Activated gamma-delta T cell (primary cell): ENCODE measurements at places on chromosomes 11 and 22.

DNA sequence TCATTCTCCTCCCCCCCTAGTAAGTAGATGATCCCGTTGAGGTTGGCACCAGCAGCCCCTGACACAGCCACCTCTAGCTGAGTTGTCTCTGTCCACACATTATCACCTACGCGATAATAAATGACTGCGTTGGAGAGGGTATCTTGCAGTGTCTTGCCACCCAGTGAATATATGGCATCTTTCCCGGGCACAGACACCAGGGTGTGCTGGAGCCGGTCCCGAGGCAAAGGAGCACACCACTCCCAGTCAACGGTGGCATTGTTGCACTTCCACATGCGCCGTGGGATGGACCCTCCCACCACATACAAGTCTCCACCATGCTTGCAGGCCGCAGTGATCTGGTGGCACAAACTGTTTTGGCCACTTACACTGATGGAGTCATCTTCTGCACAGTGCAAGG is 5.4 kb downstream of the KBTBD4 start:
- DNase-seq: no peak

DNA sequence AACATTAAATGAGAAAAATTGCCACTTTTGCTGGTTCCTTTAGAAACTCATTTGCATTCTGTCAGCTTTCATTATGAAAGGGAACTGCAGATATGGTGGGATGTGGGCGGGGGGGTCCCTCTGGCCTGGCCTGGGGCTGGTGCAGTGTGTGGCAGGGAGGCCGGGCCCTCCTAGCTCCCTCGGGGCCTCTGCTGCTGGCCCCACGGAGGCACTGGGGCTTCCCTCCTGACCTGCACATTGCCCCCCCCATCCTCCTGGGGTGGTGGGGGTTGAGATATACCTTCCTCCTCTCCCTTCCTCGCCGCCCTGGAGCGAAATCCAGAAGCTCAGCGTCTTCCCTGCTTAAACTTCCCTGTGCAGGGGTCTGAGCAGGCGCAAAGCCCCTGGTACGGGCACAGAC is 1005.9 kb downstream of the BRD1 start:
- no peak for DNase-seq

DNA sequence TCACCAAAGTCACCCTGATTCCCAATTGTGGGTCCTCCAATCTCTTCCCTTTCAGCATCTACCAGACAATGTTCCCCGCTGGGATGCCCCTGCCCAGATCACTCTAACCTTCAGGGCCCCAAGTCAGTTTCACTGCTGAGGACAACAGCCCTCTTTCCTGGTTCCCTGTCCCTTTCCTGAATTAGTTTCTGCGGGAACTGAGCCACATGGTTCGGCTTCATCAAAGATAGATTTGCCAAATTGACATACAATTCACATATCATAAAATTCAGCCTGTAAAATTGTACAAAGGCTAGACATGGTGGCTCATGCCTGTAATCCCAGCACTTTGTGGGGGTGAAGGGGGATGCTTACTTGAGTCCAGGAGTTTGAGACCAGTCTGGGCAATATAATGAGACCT is 10.1 kb downstream of the PRDX5 start:
- DNase-seq: no peak

- no peak for DNase-seq
These were observed 10.2 kb upstream of the MS4A12 start for GRCh38 chr11:60482361-60482760.

DNA sequence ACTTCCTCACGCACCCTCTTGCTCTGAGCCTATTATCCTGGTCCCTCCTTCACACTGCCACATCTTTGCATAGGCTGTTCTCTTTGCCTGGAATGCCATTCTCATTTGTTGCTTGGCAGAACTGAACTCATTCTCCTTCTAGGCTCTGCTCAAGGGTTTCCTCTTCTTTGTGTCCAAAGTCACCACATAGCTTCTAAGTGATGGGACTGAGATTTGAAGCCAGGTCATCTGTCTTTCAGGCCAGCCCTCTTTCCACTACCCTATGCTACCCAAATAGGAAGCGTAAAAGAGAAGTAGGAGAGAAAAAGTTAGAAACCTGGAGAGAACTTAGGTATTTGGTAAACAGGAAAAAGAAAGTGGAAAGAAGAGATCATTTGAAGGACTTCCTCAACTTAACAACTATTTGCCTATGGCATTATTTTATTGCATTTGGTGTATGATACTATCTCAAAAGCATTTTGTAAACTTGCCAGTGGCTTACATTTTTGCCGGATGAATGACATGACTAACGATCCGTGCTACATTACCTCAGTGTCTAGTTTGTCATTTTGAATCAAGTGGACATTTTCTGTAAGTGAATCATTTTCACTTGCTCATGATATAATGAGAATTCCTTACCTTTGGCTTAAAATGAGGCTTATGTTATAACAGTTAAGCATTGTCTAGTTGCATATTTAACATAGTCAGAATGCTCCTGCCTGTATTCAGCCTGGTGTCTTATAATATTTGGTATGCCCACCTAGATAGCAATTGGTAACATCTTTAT is 18.5 kb downstream of the NF2 start:
- no peak for DNase-seq

DNA sequence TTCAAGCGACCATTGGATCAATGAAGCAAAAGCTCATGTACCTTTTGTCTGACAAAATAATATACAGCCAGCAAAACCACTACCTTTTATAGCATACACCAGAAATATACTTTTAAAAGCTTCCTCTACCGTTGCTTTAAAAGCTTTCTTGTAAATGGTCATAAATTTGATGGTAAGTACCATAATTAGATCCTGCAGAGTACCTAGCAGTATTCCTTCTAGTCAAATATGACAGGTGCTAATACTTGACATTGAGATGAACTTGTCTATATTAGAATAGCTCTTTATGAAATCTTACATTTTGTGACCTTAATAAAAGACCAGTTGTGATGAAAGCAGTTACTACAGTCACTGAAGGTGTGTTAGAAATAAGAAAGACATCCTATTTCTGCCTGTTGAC is 340.5 kb upstream of the ANO3 start:
- DNase-seq: no peak

DNA sequence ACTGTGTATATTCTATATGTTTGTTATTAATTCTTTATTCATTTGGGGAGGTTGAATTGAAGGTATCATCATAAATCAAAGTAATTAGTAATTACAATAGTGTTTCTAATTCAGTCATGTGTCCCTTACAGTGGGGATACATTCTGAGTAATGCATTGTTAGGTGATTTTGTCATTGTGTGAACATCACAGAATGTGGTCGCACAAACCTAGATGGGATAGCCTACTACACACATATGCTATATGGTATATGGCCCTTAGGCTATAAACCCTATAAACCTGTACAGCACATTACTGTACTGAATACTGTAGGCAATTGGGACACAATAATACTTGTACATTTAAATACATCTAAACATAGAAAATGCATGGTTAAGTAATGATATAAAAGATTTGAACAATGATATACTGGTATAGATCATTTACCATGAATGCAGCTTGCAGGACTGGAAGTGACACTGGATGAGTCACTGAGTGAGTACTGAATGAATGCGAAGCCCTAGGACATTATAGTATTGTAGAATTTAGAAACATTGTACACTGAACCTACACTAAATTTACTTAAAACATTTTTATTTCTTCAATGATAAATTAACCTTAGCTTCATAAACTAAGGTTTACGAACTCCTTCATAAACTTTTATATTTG is 936.2 kb upstream of the CHORDC1 start:
- DNase-seq: no peak

- no peak for DNase-seq
These were observed 8.5 kb downstream of the BIK start for GRCh38 chr22:43118953-43119458.

DNA sequence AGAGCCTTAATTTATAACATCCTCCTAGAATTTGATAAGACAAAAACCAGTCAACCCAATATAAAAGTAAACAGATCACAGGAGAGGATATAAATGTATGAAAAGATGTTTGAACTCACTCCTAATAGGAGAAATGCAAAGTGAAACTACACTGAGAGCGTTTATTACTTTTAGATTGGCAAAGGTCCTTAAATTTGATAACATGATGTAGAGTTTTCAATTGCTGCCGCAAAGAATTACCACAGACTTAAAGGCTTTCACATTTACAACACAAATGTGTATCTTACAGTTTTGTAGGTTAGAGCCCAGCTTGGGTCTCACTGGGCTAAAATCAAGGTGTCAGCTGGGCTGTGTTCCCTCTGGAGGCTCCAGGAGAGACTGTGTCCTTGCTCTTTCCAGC is 9.1 kb upstream of the POU2AF2 start:
- DNase-seq: no peak

DNA sequence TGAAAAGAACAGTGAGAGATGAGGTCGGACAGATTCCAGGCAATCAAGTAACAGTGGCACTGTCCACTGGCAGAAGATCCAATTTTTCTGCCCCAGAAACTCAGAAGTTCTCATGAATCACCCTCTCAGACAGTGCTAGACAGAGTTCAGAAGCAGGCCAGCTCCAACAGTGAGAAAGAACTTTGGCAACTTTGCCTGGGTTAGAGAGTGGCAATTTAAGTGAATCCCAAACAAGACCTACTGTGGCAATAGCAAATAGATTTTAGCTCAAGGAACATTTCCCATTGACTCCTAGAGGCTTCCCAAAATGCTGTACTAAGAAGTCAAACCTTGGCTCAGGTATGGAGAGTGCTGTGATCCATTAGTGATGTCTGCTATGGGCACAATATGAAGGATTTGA is 12.3 kb downstream of the CD44 start:
- DNase-seq: no peak

DNA sequence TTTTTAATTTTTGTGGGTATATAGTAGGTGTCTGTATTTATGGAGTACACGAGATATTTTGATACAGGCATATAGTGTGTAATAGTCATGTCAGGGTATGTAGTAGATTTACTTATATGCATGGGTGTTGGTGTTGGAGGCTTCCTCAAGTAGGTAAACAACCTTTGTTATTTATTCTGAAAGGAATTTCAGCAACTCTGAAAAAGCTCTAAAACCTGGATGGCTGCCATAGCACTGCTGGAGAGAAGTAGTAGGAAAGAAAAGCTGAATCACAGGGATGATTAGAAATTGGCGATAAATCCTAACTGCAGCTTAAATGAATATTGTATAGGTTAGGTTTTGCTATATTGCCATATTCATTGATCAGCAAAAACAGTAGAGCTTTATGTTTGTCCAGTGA is 44.4 kb upstream of the ST14 start:
- DNase-seq: no peak

GRCh38 chr11:105611572-105612441 is 1.9 kb downstream of the GRIA4 start:
- no peak for DNase-seq

GRCh38 chr11:8593455-8593854 is 573 bp downstream of the STK33 start:
- DNase-seq: no peak

DNA sequence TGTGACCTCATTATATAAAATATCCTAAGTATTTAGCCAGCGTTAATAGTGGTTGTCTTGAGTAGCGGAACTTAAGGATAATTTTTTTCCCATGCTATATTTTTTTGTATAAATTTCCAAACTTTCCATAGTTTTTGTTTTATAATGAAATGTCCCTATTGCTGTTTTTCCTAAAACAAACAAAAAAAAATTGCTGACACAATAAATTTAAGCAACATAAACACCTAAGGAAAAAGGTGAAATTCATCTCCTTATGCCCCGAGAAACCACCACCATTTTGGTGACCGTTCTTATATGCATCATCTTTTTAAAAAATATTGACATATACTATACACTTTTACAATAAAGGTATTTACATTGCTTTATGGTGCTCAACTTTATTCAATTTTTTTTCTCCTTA is 708.8 kb upstream of the ANO5 start:
- no peak for DNase-seq

DNA sequence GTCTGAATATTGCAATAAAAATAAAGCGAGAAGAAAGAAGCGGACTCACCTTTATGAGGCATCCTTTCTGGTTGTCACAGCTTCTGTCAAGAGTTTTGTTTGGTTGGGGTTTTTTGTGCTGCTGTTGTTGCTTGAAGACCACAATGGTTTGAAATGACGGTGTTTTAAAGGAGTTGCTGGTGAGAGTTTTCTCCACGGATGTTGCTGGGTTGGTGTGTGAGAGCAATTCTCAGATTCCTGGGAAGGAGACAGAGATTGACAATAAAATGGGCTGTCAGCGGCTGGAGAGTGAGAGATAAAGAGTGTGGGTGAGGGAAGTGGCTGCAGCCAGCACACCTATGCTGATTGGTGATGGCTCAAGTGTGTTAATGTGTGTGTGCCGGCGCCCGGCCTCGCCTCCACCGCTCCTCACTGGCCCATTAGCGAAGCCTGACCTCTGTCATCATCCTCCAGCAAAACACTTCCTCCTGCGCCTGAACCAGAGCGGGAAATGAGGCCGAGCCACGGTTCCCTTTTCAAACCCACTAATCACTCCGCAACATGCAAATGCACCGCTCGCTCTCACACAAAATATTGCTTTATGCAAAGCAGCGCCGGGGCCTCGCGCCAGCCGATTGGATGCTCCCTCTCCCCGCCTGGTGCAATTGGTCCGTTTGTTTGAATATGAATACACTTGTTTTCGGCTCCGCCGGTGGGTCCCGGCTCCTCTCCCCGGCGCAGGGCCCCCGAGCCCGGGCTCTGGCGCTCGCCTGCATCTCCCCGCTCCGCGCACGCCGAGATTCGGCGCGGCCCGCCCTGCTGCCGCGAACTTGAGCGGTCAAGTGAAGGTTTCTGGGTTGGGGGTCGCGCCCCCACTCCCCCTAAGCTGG is at the start of gene PAX6:
TSS of gene PAX6 (minus strand) at position 544 of the 869 bp plus-strand sequence. CDS start 4,911 bp downstream, outside the sequence.
- DNase-seq: no peak

DNA sequence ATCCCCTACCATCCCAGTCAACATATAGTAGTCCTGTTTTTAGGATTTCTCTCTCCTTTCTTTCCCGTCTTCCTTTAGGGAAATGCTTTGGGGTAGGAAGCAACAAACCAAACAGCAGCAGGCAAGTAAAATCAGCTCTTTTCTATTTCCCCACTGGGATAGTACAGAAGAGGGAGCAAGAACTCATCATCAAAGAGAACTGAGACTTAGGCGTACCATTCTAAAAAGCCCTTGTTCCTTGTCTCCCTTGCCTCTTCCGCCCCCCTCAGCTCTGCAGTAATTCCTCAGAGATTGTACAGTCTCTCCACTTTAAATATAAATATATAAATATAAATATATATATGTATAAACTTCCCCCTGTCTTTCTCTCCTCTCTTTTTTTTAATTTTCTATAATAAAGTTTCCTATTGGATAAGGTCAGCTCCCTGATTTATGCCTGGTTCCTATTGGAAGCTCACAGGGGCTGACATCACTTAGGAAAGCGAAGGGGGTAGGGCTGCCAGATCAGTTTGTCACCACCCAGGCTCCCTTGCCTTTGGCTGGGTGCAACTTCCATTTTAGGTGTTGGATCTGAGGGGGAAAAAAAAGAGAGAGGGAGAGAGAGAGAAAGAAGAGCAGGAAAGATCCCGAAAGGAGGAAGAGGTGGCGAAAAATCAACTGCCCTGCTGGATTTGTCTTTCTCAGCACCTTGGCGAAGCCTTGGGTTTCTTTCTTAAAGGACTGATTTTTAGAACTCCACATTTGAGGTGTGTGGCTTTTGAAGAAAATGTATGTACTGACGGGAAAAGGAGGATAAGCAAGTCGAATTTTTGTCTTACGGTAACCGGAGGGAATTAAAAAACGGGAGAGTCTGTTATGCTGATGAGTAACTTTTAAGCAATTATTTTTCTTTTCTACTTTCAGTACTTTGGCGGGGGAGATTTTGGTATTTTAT is at the start of gene CTNND1:
TSS of gene CTNND1 (plus strand) at position 502 of the 934 bp plus-strand sequence. CDS start 29,677 bp downstream, outside the sequence.
- no peak for DNase-seq

- DNase-seq: no peak
These were observed 74.7 kb downstream of the MN1 start for GRCh38 chr22:27726686-27727449.

GRCh38 chr11:76850815-76851214 is 9.9 kb upstream of the ACER3 start:
- DNase-seq: no peak

GRCh38 chr22:36768616-36769015 is 7.3 kb downstream of the IFT27 start:
- DNase-seq: no peak
